ENCODE measurements at places on chromosomes 1 and 21. TPM values are rescaled to one million over a fixed set of nuclear protein-coding genes. Genes with fewer than 3 reads are reported as not detected.

- no peak for DNase-seq
Measured at GRCh38 chr1:200780545-200781369, 42.1 kb downstream of the CAMSAP2 start.

GRCh38 chr1:35264871-35265270 is 3.6 kb upstream of the ZMYM4 start:
- no peak for DNase-seq

- DNase-seq = peak; percentile 72
Measured at GRCh38 chr1:66271216-66271903, 262.6 kb upstream of the SGIP1 start.

DNA sequence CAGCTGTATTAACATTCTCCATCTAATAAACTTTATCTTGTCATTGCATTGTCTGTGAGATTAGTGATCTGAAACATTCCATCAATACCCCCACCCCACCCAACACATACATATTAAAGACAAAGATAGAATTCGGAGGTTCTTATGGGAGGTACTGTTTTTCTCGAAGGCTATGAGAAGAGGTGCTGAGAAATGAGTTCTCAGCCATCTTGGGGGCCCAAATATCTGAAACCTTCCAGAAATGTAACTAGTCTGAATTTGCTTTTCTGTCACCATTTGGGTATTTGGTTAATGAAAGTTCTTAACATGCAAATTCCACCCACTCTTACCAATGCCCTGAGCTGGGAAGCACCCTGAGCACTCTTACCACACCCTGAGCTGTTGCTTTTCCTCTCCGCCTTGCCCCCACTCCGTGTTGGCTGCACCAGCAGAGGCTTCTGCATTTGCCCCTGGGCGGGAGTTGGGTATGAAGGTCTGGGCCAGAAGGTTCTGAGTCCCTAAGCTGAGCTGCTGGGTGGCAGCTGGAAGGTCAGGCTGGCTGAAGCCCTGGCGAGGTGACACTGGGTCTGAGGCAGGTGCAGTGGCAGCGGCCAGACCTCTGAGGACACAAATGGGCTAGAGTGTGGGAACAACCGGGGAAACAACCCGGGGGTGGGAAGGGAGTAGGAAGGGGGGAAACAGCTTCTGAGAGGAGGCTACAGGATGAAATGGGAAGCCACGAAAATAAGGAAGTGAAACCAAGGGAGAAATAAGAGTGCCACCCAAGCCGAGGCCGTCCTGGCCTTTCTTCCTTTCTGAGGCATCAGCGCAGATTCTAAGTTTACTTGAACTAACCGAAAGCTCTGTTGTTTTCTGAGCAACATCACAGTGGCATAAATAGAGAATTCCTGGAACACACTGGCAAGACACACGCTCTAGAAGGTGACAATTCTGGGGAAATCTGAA is 26.3 kb upstream of the IER5 start:
- no peak for DNase-seq

DNA sequence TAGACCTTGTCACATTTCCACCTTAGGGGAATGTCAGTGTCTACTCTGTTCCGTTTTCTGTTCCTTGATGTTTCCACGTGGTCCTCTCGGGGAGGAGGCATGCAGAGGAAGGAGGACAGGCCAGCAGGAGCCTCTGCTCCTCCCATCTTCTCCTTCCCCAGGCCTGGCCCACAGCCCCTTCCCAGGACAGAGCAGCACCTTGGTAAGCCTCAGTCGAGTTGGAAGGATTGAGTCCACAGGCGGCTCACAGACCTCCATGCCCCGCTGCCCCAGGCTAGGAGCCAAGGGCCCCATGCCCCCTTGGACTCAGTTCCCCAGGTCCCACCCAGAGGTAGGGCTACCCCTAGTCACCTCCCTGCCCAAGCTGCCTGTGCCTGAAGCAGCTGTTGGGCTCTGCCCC is 36.5 kb downstream of the IGSF21 start:
- no peak for DNase-seq

Gene RNF187
- 71.1 TPM for polyA plus RNA-seq

- no peak for DNase-seq
Measured at GRCh38 chr1:167708940-167709389, 12.8 kb upstream of the MPZL1 start.

DNA sequence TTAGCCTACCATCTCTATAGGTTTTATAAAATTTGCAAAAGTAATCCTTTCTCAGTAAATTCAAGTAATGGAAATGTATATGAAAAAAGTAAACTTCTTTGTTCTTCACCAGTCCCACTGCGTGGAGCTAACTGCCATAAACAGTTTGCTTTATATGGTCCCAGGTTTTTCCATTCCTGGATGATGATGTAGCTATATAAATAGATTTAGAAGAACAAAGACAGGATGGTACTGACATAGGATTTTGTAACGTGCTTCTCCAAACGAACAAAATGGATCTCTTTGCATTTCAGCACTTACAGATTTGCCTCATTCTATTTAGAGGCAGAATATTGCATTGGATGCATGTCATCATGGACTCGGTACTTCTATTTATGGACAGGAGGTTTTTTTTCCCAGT is 57.3 kb downstream of the SMYD2 start:
- no peak for DNase-seq

- DNase-seq = no peak
Measured at GRCh38 chr1:19015476-19015875, 59.0 kb upstream of the IFFO2 start.

DNA sequence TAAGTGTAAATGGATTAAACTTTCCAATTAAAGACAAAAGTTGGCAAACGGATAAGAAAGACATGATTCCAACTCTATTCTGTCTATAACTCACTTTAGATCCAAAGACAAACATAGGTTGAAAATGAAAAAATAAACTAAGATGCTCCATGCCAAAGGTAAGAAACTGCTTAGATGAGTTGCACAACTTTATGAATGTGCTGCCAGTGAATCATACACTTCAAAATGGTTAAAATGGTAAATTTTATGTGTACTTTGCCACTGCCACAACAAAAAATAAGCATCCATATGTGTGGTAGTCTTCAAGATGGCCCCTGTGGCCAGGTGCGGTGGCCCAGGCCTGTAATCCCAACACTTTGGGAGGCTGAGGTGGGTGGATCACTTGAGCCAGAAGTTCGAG is 45.0 kb downstream of the NSL1 start:
- no peak for DNase-seq

DNA sequence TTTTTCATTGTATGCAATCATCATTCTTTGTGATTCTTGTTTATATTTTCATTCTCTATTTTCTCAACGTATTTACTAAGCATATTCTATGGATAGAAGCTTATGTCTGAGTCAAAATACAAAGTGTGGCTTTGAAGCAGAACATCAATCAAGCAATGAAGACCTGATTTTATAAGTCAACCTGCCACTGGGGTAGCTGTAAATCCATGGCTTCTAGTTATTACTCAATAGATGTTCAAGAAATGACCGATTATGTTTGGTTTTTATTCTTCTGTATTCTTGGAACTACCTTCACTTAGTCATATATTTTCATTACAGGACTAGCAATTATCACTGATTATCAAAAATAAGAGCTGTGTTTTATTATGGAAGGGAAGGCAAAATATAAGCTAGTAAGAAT is 20.5 kb upstream of the PTGS2 start:
- no peak for DNase-seq

DNA sequence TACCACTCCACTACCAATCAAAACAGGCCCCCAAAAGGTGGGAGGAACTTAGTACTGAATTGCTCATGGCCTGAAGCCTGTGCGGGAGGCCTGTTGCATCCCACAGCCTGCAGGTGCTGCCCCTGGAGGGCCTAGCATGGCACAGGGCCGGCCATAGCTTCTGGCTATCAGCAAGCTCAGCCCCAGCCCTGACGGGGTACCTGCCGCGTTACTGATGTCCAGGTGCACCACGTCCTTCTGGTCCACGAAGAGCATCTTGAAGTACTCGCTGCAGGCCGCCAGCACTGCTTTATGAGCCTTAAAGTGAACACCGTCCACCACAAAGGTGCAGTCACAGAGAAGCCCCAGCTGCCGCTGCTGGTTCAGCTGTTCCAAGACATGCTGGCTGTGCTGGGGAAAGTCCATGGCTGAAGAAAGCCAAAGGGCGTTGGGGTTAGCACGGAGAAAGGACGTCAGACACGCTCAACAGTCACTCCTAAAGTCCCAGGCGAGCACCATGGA is 27.8 kb downstream of the ZBTB17 start:
- no peak for DNase-seq

DNA sequence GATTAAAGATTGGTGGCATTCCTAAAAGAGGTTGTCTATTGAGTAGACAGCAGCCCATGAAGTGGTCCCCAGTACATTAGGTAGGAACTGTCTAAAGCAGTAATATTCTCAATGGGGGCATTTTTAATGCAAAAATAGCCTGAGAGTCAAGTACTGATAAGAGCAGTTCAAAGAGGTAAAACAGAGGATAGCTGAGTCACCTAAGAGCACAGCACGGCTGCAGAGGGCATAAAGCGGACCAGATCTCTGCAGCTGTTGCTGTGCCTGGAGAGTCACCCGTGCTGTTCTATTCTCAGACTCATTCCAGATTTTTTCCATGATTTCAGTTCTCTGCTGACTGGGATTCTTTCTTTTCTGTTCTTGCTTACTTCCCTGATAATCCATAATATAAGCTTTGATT is 313.2 kb downstream of the OLFM3 start:
- DNase-seq = no peak

GRCh38 chr1:46583494-46583893 is 20.6 kb downstream of the MKNK1 start:
- no peak for DNase-seq

Gene OR2L3
- polyA plus RNA-seq = 0.02 TPM
